ENCODE measurements at places on chromosomes 4 and X.
A peak's percentile ranks its signal among the peaks of the same experiment; 100 is the strongest.

- no peak for DNase-seq
Measured at GRCh38 chr4:20883231-20883630, 183.0 kb downstream of the PACRGL start.

- no peak for DNase-seq
Measured at GRCh38 chrX:9701790-9702189, 63.9 kb downstream of the GPR143 start.

DNA sequence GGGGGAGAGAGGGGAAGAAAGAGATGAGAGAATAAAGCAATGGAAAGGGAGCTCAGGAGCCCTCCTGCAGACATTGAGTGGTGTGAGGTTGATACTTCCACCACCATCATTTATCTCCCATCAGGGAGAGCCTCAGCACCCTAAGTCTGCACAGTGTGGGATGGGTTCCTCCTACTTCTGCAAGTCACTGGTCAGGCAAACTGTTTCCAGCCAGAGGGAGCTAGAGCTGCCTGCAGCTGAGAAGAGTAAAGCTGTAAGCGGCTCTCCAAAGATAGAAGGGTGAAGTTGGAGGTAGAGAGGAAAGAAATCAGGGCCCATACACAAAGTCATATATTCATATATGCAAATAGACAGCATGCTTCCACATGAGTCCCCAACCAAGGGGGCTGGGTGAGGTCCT, 21.9 kb upstream of the ZNF81 start:
- DNase-seq, result no peak

DNA sequence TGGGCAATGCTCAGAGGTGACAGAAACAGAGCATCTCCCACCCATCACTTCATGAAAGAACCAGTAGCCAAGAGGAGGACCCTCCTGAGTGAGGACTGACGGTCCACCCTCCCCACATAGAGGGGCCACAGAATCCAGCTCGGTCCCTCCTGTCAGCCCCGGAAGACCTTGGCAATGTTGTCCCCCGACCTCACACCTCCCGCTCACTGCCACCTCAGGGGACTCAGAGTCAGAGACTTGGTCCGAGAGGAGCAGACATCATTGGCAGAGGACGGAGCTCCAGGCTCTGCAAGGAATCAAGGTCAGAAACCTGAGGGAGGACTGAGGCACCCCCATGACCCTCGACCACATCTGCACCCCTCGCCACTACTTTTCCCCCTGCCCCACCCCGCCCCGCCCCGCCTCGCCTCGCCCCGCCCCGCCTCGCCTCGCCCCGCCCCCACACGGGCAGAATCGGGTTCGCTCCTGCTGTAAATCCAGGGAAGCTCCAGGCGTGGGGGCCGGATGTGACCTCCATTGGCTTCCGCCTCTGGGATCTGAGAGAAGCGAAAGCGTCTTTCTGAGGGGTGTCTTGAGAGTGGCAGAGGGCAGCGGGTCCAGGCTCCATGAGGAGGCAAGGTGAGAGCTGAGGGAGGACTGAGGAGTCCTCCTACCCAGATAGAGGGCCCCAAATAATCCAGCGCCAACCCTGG, at the start of gene MAGEA11:
Gene MAGEA11 (plus strand): TSS at position 516 of the 692 bp plus-strand sequence. CDS start 1,100 bp downstream, outside the sequence.
- DNase-seq, result no peak

DNA sequence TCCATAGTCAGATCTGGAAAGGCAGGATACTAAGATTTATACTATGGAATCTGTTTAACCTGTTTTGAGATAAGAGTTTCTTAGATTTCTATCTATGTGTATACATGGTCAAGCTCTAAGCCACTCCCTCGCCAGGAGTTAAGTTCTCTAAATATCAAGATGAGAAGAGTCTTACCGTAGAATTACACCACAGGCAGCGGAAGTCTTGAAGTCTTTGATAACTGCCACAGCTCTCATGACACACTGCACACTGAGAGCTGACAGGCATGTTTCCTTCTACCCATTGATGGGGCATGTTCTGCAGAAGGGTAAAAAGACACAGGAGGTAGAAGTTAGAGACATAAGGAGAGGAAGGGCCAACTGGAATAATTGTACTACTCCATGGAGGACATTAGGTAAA, 67.7 kb downstream of the DGKK start:
- no peak for DNase-seq

GRCh38 chrX:95718746-95719145, 965.9 kb upstream of the DIAPH2 start:
- DNase-seq, result no peak

GRCh38 chrX:84729809-84730208, 227.6 kb upstream of the HDX start:
- DNase-seq, result peak; percentile 47

- no peak for DNase-seq
Measured at GRCh38 chrX:335758-336155, 17.2 kb upstream of the GTPBP6 start.

GRCh38 chrX:109266034-109266433, 215.9 kb downstream of the GUCY2F start:
- DNase-seq, result no peak

DNA sequence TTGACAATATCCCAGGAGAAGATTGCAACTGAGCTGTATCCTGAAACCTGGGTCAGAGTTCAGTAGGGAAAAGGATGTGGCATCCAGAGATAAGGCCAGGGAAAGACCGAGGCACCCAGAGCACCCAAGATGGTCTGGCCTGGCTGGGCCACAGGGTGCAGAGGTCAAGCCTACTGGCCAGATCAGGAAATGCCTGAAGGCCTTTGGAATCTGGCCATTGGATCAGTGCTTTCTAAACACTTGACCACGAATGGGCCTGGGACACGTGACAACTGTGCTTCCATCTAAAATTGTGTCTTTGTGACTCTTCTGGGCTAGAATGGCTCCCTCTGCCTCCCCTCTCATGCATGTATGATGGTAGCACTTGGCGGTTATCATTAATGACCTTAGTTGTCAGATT, 316.9 kb downstream of the EVC2 start:
- no peak for DNase-seq

DNA sequence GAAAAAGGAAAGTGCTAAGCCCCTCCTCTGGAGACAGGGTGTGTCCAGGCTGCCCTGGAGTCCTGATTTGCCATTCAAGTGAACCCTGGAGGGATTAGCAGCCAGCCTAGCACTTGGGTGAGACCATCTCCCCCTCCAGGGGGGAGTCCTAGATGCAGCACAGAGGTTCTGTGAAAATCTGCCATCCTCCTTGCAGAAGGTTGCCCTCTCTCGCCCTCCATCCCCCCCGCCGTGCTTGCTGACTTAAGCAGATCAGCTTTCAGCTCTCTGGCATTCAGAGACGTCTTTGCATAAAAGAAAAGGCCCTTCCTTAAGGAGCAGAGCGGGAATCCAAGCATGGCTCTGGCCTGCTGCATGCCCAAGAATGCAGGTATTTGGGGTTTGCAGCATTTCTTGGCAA, 102.1 kb upstream of the SCML1 start:
- peak; percentile 1 for DNase-seq
